Placental epithelial cell (primary cell): ENCODE measurements at places on chromosomes 13 and 19. TPM values are rescaled to one million over a fixed set of nuclear protein-coding genes. Genes with fewer than 3 reads are reported as not detected.

The PSPN gene
- 1.2 and 1.4 TPM in 2 replicates for total RNA-seq

The NCR1 gene
- not detected in 2 replicates for total RNA-seq

The PRMT1 gene
- 132 and 208 TPM in 2 replicates for total RNA-seq

The RNF113B gene
- total RNA-seq = not detected in 2 replicates

The TINCR gene
- total RNA-seq = 6.2 and 14.1 TPM in 2 replicates

The ASF1B gene
- total RNA-seq = 3.9 and 6.9 TPM in 2 replicates

The MBD3L3 gene
- total RNA-seq = not detected in 2 replicates
